ENCODE measurements at places on chromosomes 4 and X. TPM values are rescaled to one million over a fixed set of nuclear protein-coding genes. Genes with fewer than 3 reads are reported as not detected.

Gene MMRN1
- 5.1 TPM for total RNA-seq

Gene DCX
- 2.7 TPM for total RNA-seq

Gene C4orf51
- total RNA-seq = not detected

Gene SCRG1
- total RNA-seq = not detected

Gene ZNF157
- 0.70 TPM for total RNA-seq

Gene TBL1X
- 38.9 TPM for total RNA-seq

Gene TKTL2
- total RNA-seq = not detected

Gene RBMX
- total RNA-seq = 222 TPM

Gene GAGE1
- total RNA-seq = not detected

Gene MPP1
- 53.7 TPM for total RNA-seq

Gene BANK1
- total RNA-seq = 1.9 TPM

Gene RNF175
- 4.7 TPM for total RNA-seq

Gene CAPN6
- 38.8 TPM for total RNA-seq

Gene PLXNB3
- total RNA-seq = 2.5 TPM

Gene PAGE4
- not detected for total RNA-seq

Gene DMRTC1B
- 2.5 TPM for total RNA-seq

Gene TAF7L
- total RNA-seq = 0.18 TPM

Gene ADGRG4
- not detected for total RNA-seq

Gene ARHGAP4
- 54.8 TPM for total RNA-seq

Gene EDA2R
- total RNA-seq = 0.58 TPM

Gene XKRX
- total RNA-seq = 0.58 TPM

Gene PAGE5
- not detected for total RNA-seq

Gene CLDN2
- total RNA-seq = 16.3 TPM

Gene UGT2B11
- total RNA-seq = not detected

Gene CT45A10
- total RNA-seq = not detected

Gene EDA
- 11.7 TPM for total RNA-seq

Gene NOX1
- not detected for total RNA-seq
